Pancreas (tissue), 10 donors: ENCODE measurements at places on chromosomes 1 and 21.
A peak's percentile ranks its signal among the peaks of the same experiment; 100 is the strongest.

- DNase-seq: peak; percentile 36
Measured at GRCh38 chr1:165364568-165365133, 8.1 kb upstream of the LMX1A start.

- DNase-seq: no peak
Measured at GRCh38 chr1:164443166-164443565, 115.8 kb upstream of the PBX1 start.

DNA sequence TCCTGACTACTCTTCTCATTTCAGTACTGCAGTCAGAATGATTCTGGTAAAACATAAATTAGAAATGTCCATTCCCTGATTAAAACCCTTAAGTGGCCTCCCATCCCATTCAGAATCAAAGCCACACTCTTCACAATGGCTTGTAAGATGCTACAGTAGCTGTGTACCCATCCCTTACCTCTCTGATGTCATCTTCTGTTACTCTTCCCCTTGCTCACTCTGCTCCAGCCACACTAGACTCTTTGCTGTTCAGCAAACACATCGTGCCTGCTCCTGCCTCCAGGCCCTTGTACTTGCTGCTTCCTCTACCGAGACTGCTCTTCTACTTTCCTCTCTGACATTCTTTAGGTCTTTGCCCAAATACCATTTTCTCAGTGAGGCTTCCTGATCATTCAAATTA lies 4.3 kb upstream of the GPX7 start:
- no peak for DNase-seq

GRCh38 chr1:194052514-194053338 lies 866.3 kb upstream of the B3GALT2 start:
- DNase-seq: no peak

- no peak for DNase-seq
Measured at GRCh38 chr1:183106746-183107145, 79.3 kb upstream of the LAMC2 start.

DNA sequence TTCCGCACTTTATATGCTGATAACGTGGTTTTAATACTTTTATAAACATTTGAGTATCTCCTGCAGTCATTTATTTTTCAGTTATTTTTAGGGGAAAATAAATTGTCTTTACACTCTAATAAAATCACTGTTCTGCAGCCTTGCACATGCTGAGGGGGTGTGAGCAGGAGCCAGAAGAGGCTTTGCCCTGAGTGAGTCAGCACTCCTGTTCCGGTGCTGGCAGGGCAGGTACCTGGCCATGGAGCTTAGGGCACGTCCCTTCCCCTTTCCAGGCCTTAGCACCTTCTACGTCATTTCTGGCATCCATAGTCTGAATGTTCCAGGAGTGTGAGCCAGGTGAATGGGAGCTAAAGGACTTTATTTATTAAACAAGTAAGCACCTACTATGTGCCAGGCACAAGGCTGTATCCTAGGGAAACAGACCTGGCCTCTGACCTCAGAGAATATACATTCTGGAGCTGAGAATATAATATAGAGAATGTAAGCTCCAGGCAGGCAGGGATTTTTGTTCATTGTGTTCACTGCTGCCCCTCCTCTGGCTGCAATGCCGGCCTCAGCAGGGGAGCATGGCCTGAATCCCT lies 402.9 kb downstream of the PTPRU start:
- no peak for DNase-seq

- DNase-seq: no peak
Measured at GRCh38 chr1:238221738-238222137, 331.0 kb upstream of the ZP4 start.

GRCh38 chr21:10425856-10426255 lies 95.5 kb upstream of the TPTE start:
- DNase-seq: no peak

GRCh38 chr1:77594366-77595112 lies 87.9 kb downstream of the ZZZ3 start:
- DNase-seq: no peak

DNA sequence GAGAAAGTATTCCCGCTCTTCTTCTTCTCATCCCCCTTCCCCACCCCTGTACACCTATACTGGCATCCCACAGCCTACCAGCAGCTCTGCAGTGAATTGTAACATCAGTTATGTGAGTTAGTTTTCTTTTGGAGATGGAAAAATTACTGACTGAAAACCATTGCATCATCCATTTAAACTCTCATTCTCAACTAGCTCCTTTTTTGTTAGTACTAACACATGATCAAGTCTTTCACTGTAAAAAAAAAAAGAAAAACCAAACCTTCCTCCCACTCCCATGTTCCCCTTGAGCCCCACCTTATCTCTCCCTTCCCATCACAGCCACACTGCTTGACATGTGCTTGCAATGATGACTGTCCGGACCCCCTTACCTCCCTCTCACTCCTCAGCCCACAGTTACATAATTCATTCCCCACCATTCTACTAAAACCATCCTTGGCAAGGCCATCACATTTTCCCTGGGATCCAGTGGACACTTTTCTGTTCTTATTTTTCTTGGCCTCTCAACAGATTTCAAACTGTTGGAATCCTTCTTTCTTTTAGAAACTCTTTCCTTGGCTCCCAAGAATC lies 23.2 kb upstream of the RAVER2 start:
- no peak for DNase-seq

DNA sequence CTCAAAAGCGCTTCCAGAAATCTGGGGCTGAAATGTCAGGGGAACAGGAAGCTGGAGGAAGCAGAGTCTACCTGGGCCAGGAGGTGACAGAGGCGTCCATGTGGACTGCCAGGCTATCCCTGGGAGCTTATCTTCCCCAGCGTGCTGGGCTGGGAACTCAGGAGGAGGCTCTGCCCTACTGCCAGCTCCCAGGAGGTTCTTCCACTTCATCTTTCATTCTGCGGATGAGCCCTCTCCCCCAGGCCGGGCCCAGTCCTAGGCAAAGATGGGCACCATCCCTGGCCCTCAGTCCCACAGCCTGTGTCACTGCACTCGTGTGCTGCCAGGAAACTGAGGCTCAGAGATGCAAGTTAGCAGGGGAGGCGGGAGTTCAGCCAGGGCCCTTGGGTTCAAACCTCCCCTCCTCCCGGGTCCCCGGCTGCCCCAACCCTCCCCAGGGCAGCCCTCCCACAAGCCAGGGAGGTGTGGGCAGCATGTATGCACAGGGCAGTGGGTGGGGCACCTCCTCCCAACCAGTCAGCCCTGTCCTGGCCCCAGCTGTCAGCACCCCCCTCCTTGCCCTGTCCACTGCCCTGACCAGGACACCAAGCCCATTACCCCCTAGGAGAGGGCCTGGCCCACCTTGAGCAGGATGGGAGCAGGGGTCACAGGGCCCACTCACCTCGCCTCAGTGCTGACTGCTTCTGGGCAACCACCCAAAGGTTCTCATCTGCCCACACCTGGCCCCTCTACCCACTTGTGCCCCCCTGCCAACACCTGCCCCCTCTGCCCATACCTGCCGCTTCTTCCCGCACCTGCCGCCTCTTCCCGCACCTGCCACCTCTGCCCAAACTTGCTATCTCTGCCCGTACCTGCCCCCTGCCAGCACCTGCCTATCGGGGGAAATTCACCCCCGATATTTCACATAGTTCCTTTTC lies 226.0 kb downstream of the NPHP4 start:
- DNase-seq: no peak
